CD8-positive, alpha-beta T cell (primary cell): ENCODE measurements at places on chromosomes 5 and 9. TPM values are rescaled to one million over a fixed set of nuclear protein-coding genes. Genes with fewer than 3 reads are reported as not detected.

The SLC36A2 gene
- not detected for total RNA-seq

The PIP5K1B gene
- total RNA-seq = 0.19 TPM

The EIF4EBP3 gene
- 13.7 TPM for total RNA-seq

The NUTM2G gene
- total RNA-seq = not detected

The SLC24A2 gene
- not detected for total RNA-seq

The IFNA21 gene
- total RNA-seq = not detected

The JMY gene
- total RNA-seq = 104 TPM

The PHF24 gene
- total RNA-seq = not detected

The ZFP37 gene
- total RNA-seq = 1.5 TPM

The ENDOG gene
- 6.4 TPM for total RNA-seq
